ENCODE measurements at places on chromosomes 4 and X. TPM values are rescaled to one million over a fixed set of nuclear protein-coding genes. Genes with fewer than 3 reads are reported as not detected.

GRCh38 chrX:97399400-97399799 is 515.7 kb downstream of the RPA4 start:
- DNase-seq, result no peak

DNA sequence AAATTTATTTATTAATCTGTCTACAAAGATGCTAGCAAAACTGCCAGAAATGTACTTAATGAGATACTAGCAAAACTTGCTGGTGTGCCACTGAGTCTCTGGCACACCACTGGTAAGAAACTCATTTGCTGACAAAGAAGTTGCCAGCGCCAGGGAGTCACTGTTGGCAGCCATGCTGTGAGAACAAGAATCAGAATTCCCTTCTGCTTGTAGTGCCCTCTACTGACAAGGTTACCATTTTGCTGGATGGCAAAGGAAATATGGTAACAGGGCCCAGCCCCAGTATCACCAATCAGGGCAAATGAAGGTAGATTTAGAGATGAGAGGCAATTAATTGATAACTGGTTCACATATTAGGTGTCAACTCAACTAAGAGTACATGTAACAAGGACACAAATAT is 750.1 kb upstream of the ADGRL3 start:
- no peak for DNase-seq

DNA sequence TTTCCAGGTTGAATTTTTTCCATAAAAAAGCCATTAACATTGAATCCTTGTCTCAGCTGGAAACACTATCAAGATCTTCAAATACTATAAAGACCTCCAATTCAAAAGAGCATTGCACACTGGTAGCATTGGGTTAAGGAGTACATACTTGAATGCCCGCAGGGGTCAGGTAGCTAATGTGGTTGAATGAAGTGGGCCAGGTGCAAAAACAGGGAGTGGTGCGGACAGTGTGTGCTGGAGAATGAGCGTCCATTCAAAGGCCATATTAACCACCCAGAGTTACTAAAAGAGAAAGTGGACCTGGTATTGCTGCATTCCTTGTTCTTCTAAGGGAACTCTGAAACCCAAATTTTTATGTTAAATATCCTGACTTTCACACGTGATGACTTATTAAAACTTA is 91.6 kb downstream of the NYX start:
- DNase-seq, result no peak

DNA sequence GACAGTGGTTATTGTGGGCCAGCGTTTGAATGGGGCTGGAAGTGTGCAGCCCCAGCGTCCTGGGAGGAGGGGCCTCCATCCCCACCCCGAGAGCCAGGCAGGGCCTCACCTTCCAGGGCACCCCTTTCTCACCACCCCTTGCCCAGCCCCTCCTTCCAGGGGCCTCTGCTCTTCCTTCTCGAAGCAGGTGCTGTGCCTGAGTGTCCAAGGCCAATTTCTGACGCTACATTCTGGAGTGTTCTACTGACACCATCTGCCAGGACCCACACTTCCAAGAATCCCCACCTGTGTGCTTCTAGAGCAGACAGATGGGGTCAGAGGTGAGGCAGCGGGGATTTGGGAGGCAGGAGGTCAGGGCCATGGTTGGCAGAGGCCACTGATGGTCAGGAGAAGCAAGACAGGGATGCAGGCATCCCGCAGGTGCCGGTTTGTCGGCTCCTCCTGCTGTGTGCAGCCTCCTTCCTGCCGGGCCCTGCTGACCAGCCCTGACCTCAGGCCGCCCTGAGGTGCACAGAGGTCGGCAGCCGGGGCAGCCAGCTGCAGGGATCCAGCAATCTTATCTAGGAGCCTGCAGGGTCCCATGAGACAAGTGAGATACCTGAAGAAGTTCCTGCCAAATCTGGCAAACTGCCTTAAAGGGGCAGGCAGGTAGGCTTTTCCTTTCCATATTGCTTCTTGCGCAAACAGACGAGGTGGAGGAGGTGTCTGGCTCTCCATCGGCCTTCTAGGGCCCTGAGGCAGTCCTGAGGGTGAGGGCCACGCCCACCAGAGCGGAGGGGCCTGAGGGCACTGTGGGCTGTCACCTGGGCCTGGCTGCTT is 18.8 kb downstream of the MSANTD1 start:
- DNase-seq, result no peak

GRCh38 chr4:103397541-103397940 is 199.4 kb upstream of the CENPE start:
- no peak for DNase-seq

GRCh38 chrX:147637190-147637589 is 274.5 kb upstream of the FMR1 start:
- no peak for DNase-seq

DNA sequence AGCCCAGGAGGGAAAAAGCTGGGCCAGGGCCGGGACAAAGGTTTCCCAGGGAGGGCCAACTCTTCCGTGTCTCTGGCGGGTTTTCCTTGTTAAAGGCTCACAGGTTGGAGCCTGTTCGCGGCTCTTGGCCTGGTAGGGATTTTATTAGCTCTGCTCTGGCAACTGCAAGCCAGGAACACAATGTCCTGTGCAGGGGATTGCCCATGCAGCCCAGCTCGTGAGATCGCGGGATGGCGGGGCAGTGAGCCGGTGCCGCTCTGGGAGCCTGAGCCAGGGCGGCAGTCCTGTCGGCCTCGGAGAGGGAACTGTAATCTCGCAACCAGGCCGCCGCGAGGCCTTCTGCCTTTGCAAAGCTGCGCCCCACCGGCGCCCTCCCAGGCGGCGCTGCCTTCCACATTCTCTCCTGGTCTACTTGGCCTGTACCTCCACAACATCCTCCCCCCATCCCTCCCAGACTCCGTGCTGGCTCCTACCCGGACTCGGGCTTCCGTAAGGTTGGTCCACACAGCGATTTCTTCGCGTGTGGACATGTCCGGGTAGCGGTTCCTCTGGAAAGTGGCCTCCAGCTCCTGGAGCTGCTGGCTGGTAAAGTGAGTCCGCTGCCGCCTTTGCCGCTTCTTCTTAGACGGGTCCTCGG is 2.1 kb downstream of the PITX2 start:
- DNase-seq, result peak; percentile 36

- DNase-seq, result no peak
These were observed 207.3 kb upstream of the RADX start for GRCh38 chrX:106404512-106404911.

DNA sequence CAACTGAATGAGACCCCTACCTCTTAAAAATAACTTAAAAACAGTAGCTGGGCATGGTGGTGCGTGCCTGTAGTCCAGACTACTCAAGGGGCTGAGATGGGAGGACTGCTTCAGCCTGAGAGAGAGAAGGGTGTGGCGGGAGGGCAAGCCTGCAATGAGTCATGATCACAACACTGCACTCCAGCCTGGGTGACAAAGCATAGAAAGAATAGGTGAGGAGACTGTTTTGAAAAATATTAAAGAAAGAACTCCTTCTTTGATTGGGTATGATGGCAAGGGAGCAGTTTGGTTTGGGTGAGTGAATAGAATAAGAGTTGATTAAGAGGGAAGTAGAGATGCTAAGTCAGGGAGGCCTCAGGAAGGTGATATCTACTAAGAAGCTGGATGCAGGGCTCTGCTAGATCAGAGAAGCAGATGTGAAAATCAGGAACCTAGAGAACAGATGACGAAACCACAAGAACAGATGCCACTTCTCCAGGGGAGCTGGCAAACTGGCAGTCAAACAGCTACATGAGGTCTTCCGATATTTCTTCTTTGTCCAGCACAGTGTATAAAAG is 318.6 kb downstream of the OPHN1 start:
- DNase-seq, result no peak

Gene MAGEA12
- not detected for total RNA-seq

Gene PPM1K
- total RNA-seq, result 117 TPM

Gene ENAM
- total RNA-seq, result under 0.01 TPM

Gene PABPC5
- total RNA-seq, result 14.3 TPM

Gene SYP
- total RNA-seq, result 151 TPM

Gene TCEAL6
- total RNA-seq, result 9.4 TPM

Gene GPC4
- 1.2 TPM for total RNA-seq
